Stimulated activated CD4-positive, alpha-beta T cell treated with anti-CD3 and anti-CD28 coated beads, TNF-alpha, amount 100 ng/mL, for 4 hours (primary cell): ENCODE measurements at places on chromosomes 7 and 10.

GRCh38 chr7:2799253-2799652 is 44.9 kb downstream of the GNA12 start:
- no peak for DNase-seq

GRCh38 chr10:77946084-77946483 is 19.5 kb upstream of the DLG5 start:
- no peak for DNase-seq

- DNase-seq, result no peak
Observed at GRCh38 chr7:41425926-41426325, 277.0 kb downstream of the INHBA start.

DNA sequence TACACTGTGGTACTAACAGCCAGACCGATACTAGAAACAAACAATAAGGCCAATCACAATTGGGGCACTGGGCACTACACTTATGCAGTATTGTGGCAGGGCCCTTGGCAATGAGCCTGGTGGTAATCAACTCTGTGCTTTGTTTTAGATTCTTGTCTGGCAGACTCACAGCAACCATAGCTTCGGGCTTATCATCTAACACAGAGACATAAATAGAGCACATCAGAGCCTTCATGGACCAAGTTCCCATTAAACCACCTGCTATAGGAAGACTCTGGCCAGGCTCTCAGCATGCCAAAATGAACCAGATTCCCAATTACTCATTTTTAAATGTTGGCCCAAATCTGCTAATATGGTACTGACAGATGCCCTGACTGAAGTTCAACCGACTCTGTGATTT is 218.6 kb downstream of the DGKI start:
- no peak for DNase-seq

GRCh38 chr10:31847515-31847914 is 81.1 kb downstream of the ARHGAP12 start:
- no peak for DNase-seq

DNA sequence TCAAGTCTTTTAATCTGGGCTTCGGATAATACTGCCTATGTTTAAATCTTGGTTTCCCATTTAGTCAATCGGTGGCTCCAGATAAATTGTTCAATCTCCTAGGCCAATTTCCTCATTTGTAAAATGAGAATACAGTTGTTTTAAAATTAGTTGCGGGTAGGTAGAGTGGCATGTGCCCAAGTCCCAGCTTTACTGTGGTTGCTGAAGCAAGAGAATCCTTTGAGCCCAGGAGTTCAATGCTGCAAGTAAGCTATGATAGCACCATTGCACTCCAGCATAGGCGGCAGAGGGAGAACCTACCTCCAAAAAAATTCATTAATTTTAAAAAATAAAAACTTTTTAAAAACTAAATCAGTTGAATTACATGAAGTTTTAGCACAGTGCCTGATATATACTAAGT is 7.3 kb downstream of the RNF216 start:
- no peak for DNase-seq

GRCh38 chr7:141001546-141001945 is 13.2 kb downstream of the MRPS33 start:
- DNase-seq, result no peak

- DNase-seq, result no peak
Observed at GRCh38 chr7:142391191-142391992, 133.5 kb upstream of the PRSS58 start.

DNA sequence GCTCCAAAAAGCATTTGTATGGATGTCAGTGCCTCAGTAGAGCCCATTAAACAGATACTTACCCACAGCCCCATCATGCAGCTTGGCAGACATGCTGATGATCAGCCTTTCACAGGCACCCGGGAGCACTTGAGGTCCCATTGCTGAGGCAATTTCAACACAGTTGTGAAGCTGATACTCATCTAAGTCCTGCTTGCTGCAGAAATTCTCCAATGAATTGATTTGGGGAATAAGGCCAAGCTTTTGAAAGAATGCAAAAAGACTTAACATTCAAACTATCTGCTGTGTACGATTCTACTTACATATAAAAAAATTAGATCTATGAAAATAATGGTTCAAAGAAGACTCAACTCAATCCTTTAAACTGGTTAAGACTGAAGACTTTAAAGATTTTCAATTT is 60.5 kb downstream of the LAMB4 start:
- no peak for DNase-seq

DNA sequence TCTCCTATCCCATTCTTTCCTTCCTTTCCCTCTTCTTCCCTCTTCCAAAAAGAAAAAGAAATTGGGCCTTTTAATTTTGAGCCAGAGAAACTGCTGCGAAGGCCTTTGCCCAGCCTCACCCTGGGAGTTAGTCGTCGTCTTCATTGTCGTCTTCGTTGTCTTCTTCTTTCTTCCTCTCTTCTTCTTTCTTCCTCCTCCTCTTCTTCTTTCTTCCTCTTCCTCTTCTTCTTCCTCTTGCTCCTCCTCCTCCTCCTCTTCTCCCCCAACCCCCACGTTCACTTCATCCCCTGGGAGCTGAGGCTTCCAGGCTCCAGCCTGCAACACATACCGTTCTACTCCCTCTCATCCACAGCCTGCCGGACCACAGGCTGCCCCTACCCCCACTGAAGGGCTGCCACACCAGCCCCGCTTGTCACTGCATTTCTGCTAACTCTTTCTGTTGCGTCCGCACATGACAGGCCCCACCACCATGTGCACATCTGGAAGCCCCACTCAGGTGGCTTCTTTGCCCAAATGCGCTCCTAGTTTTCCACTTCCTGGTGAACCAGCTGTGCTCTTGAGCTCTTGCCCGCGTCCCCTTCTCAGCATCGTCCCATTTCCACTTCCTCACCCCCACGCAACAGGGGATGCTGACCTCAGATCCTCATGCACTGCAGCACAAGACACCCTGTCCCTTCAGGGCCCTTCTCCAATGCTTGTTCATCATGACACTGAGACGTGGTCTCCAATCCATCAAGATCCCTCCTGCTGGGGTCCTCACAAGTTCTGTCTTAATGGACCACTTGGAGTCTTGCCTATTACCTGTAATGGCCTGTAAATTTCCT is 94.9 kb upstream of the SH2B2 start:
- DNase-seq, result no peak

GRCh38 chr10:50392966-50393718 is 141.8 kb upstream of the ASAH2 start:
- DNase-seq, result no peak

DNA sequence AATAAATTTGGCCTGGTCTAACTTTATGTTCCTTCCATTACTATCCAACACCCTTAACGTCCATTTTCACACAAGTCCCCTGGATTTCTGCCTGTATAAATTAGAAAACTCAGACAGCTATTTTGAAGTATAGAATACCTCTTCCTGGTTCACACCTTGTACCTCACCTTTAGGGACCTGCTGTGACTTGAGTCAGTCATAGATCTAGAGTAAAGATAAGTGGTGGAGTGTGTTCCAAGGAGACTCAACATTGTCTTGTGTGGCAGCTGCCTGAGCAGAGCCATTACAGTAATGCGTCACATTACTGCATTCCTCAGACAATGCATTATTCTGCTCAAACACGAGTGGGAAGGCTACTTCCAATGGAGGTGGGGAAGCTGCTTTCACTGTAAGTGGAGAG is 513.9 kb downstream of the ADRA2A start:
- DNase-seq, result no peak

GRCh38 chr7:1700086-1700485 is 30.0 kb downstream of the ELFN1 start:
- DNase-seq, result no peak

GRCh38 chr7:157932498-157933218 is 595.9 kb downstream of the DNAJB6 start:
- DNase-seq, result no peak

DNA sequence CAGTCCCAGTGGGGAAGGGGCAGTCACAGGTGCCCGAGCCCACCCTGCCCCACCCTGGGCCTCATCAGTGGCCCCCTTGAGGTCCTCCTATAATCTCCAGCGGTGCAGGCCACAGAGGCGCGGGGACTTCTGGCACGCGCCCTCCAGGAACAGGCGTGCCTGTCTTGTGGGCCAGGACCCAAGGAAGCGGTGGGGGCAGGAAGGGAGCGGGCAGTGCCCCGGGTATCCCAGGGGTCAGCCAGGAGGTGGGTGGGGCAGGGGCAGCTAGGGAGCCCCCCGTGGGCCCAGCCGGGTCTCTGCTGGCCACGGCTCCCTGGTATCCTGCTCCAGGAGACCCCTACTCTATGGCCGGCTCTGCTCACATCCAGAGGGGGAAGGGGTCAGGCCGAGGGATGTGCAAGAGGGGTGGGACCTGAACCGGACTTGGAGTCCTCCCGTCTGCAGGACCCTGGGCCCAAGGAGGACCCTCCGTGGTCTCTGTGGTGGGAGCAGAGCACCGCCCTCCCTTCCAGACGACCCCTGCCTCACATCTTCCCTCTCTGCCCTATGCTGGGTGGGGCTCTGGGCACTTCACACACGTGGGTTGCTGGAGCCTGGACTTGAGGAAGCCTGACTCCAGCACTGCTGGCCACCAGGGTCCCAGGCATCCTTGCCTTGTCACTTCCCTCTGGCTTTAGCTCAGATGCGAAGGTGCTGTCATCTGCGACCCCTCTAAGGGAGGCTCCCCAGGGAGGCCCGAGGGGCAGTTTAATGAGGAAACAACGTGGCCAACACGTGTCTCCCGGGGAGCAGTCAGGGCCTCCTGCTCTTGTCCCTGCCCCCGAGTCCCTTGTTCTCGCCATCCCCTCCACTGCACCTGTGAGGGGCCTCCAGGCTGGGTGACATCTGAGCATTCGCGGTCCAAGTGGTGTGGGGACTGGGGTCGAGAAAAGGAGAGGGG is 18.3 kb upstream of the GRIFIN start:
- DNase-seq, result no peak

GRCh38 chr7:100824499-100825214 is 2.7 kb downstream of the EPHB4 start:
- no peak for DNase-seq

- no peak for DNase-seq
Observed at GRCh38 chr10:13788711-13789447, 202.1 kb downstream of the PRPF18 start.

DNA sequence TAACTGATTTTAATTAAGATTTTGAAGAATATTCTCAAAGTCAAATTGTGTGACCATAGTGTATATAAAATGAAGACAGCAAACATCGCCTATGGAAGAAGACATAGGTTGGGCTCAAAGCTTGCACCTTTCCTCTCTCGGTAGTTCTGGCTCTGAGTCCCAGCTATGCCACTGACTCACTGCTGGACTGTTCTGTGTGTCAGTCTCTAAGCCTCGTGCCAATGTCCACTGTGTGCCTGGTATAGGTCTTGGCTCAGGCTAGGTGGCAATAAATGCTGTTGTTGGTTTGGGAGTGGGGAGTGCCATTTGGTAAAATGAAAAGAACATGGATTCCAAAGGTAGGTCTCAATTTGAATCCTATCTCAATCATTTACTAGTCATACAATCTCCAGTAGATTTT is 137.5 kb upstream of the RHEB start:
- no peak for DNase-seq

- DNase-seq, result no peak
Observed at GRCh38 chr10:92851003-92851402, 2.7 kb downstream of the EXOC6 start.

DNA sequence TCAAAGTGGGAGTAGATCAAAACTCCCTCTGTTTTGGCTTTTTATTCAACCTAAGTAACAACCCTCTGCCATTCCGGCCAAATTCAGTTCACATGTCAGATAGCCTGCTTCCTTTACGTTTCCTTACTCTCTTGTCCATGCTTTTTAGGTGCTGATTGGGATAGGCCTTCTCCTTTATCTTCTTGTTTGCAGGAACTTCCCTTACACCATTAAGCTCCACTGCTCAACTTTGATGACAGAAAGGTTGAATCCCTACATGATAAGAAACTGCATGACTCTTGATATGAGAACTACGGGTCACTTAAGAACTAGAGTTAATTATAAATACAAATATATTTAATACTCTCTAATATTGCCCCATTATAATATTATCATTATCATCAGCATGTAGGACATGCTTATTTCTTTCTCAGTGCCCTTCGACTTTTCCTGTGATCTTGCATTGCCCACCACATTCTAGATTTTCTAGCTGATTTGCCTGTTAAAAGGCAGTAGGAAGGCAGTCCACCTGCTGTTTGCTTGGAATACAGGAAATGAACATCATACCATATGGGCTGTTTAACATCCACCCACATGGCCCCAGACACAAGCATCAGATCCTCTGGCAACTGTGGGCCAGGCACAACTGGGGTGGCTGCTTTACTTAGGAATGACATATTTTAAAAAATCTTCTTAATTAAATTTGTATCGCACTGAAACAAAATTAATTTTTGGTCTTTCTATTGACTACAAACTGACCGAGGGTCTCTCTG is 59.7 kb upstream of the CCDC6 start:
- DNase-seq, result no peak

GRCh38 chr7:1562597-1563051 is 6.6 kb upstream of the TMEM184A start:
- DNase-seq, result no peak

- no peak for DNase-seq
Observed at GRCh38 chr10:10118131-10118530, 899.5 kb upstream of the CELF2 start.

- DNase-seq, result no peak
Observed at GRCh38 chr10:1153251-1153763, 97.1 kb downstream of the WDR37 start.

DNA sequence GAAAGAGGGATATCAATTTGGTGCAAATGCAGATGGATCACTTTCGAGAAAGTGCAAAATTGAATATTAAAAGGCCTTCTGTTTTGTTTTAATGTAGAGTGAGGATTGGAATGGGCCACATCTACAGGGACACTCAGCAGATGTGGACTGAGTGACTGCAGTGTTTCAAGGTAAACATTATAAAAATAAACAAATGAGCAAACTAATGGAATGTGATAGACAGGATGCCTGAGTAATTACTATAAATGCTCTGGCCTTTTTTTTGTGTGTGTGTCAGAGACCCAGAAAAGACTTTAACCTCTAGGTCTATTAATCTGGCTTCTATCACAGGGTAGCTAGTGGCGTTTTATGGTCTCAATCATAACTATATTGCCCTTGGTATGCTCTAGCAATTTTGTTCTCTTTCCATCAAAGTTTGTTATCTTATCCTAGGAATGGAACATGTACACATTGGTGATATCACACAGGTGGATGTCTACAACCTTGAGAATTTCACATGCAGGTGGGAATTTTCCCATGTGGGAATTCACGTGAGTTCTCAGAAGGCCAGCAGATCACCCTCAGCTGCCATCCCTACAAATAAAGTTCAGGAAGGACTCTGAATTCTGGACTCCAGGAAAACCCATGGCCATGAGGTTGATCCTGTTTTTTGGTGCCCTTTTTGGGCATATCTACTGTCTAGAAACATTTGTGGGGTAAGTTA is at the start of gene CPA2:
Gene CPA2 (plus strand): TSS at position 606 of the 703 bp plus-strand sequence. CDS start 19 bp downstream, at position 625.
- DNase-seq, result no peak
